ENCODE measurements at places on chromosomes 2 and 18.

DNA sequence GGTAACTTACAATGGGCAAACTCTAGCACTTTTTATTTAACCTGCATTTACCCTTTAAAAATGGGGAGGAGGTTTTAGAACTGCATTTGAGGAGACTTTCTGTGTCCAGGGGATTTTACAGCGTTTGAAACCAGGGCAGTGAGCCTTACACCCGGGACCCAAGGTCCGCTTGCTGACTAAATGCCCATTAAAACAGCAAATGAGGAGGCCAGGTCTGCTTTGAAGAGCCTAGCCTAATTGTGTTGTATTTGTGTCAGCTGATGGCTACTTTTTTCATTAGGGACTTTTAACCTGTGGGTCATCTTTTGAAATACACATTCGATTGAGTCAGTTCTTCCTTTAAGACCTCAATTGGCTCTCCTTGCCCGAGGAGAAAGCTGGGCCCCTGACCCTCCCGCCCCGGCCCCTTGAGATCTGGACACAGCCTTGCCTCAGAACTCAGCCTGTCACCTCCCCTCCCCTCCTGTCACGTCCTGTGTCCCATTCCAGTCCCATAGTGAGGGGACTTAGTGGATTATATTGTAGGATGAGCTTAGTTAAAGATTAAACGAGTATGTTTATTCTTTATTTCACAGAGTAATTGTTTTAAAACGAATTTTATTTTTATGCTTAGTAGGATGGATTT, 69.0 kb downstream of the KLHL29 start:
- DNase-seq: no peak

DNA sequence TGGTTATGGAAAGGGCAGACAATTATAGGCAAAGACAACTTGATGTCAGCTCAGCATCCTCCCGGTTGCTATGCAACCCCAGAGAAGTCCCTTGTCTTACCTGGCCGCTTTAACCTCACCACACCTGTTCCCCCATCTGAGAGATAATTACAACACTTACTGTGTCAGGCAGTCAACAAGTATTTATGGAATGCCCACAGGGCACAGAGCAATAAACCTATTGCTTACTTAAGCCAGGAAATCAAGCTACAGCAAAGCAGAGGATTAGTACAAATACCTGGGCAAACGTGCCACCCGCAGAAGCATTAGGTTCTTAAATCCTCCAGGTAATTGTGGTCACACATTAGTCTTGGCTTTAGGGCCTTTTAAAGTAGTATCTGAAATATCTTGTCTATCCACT, 320.4 kb upstream of the REV1 start:
- DNase-seq: no peak

DNA sequence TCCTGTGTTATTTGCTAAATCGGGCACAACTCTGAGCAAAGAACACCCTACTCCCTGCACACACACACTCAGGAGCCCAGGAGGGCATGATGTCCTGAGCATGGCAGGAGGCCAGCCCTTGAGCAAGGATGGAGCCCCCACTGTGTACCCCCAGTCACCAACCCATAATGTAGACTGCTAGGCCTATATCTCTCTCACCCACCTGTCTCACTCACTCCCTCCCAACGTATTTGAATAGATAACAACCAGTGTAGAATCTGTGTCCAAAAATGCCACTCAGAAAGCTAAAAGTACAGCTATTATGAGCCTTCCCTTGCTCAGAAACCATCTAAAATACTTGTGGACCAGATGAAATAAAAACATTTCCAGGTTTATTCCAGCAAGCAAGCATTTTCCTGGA, 29.3 kb downstream of the MERTK start:
- DNase-seq: no peak

GRCh38 chr2:76567478-76567877, 856.8 kb upstream of the GCFC2 start:
- DNase-seq: no peak
